Lung (tissue), 17 donors: ENCODE measurements at places on chromosomes 6 and 20. TPM values are rescaled to one million over a fixed set of nuclear protein-coding genes. Genes with fewer than 3 reads are reported as not detected.

GRCh38 chr20:59696476-59696875, 92.1 kb downstream of the PHACTR3 start:
- DNase-seq, result no peak

- DNase-seq, result peak; percentile 11
Observed at GRCh38 chr6:75882734-75883133, 133.7 kb downstream of the MYO6 start.

Gene MLIP
- 0.51 TPM for total RNA-seq

GRCh38 chr6:157229132-157229618, 94.1 kb downstream of the TMEM242 start:
- no peak for DNase-seq

DNA sequence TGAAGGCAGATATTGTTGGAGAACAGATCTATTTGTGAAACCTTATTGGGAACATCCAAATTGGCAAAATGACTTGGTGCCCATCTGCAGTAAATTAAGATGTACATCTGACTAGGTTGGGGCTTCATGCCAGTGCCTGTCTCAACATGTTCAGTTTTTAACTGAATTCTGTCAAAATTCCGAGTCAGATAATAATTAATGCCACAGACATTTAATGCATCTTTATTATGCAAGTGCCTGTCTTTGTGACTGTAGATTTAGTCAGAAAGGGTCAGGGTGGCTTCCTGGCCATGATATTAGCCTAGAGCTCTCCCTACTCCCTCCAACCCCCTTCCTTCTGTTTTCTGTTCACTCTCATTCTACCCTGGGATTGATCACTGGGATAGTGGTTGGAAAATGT, 199.3 kb upstream of the FLRT3 start:
- DNase-seq, result no peak

DNA sequence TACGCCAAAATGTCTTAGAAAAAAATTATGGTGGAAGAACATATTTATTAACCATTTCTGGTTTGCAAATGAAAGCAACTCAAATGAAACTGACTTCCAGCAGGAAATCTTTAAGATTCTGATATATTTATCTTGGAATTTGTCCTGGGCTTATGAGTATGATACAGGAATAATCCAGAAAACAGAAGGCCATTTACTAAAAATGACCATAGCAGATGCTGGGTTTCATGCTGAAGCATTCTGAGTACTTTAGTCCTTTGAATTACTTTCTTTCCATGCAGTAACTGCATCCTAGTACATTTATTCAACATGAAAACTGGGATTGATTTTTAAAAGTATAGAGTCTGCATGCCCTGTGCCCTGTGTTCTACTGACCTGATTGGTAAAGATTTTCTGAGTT, 172.4 kb downstream of the CLVS2 start:
- no peak for DNase-seq

Gene HMGCLL1
- 14.8 TPM for total RNA-seq

GRCh38 chr6:157956171-157956730, 25.4 kb upstream of the SYNJ2 start:
- no peak for DNase-seq

- no peak for DNase-seq
Observed at GRCh38 chr6:56435326-56435725, 187.9 kb upstream of the COL21A1 start.

- no peak for DNase-seq
Observed at GRCh38 chr20:37915434-37915787, 12.5 kb downstream of the VSTM2L start.

Gene PRSS35
- 9.9 TPM for total RNA-seq

DNA sequence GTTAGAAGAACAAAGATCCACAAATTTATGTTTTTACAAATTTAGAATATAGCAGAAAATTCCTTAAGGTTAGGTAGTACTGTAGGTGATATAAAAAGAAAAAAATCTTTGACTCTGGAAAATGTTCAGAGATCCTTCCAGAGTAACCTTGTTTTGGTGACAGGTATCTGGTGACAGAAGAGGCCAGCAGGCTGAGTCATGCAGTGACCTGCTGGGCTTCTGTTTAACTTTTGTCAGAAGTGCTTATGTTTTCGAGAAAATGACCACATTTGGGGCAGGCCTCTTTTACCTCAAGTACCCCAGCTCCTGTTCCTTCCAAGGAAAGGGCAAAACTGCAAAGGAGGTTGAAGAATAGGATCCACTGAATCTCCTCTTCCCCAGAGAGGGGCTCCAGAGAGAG, 10.5 kb upstream of the CLDN20 start:
- DNase-seq, result no peak

GRCh38 chr6:49541936-49542335, 8.5 kb upstream of the C6orf141 start:
- no peak for DNase-seq

DNA sequence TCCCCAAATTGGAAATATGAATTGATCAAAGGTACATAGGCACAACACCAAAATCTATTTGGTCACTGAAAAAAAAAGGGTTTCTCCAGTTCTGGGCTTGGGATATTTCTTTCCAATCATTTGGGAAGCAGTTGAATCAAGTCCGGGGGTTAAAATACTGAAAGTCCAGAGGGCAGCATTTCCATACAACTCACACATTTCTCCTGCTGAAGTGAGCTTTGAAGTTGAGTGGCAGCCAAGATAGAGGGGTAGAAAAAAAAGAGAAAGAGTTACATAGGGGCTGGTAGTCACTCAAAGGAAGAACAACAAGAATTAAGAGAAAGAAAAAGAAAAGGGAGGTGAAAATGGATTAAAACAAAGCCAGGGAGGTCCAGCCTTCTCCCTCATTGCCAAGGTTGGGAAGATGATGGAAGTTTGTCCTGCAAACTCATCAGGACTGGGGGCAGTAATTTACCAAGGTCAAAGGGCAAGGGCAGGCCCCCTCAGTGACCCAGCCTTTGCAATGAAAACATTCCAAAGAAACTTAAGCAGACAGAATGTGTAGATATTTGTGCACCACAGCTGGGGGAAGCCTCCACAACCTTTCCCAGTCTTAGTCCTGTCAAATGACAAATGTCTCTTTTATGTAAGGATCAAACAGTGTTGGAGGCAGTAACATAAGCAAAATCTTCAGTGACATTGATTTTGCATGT, 525.3 kb upstream of the JARID2 start:
- DNase-seq, result no peak

Gene OR2H2
- total RNA-seq, result not detected

Gene TSPO2
- total RNA-seq, result not detected

GRCh38 chr6:124205921-124206320, 402.3 kb downstream of the NKAIN2 start:
- DNase-seq, result peak; percentile 72

Gene FAM50B
- 15.8 TPM for total RNA-seq

DNA sequence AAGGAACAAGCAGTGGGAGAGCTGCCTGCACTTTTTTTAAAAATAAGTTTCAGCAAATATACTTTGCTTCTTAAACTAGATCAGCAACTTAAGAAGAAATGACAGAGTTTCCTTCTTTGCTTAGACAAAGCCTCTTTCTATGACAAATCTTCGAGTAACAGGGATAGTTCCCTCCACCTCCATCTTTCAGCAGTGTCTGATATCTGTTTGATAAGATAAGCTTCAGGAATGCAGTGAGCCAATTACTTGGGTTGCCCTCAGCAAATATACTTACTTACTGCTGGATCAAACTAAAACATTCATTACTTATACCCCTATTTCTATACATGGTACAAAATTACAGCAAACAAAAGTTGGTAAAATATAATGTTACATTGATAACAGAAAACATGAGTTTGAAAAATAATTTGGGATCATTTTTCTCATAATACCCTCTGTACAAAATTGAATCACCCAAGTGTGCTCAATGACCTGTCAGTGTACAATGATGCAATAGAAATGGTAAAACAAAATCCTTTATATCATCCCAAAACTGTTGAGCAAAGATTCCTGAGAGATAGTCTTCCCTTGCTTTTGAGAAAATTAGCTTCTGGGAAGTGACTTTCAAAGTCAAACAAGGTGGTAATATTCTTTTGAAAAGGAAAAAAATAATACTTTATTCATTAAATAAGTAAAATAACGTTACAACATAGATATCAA, 24.5 kb downstream of the FRK start:
- DNase-seq, result no peak

GRCh38 chr6:37569743-37570481, 70.2 kb upstream of the CCDC167 start:
- DNase-seq, result no peak

GRCh38 chr6:29439006-29439405, at the start of gene OR10C1:
OR10C1 (plus strand) TSS chr6:29439306; CDS start chr6:29440016, 710 bp downstream.
- DNase-seq, result no peak

GRCh38 chr6:135850882-135851281, 619 bp upstream of the PDE7B start:
- no peak for DNase-seq

DNA sequence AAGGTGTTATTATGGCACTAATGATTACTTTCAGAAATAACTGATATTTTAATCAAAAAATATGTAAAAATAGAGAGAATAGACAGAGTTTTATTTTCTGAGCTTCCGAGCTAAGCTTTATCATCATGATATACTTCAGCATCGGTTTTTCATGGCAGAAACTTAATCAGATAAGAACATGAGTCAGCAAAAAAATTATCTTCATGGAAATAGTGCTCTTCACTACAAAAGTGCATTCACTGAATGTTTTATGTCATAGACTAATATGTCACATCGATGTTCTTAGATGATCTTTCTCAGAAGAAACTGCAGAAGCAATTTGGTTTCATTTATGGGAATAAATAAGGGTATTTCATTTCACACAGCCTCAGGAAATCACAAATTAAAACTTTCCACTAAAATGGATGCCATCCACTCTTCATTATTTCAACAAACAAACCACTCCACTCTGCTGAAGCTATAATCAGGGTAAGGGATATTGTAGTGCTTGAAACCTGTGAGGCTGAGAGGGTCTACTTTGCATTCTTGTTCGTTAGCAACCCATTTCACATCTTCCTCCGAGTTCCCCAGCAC, 10.2 kb upstream of the MAP3K7 start:
- no peak for DNase-seq
